Activated naive CD4-positive, alpha-beta T cell treated with anti-CD3 and anti-CD28 coated beads for 36 hours (primary cell): ENCODE measurements at places on chromosomes 2 and 18.

- DNase-seq, result no peak
Measured at GRCh38 chr2:69138247-69138772, 125.3 kb downstream of the ANTXR1 start.

DNA sequence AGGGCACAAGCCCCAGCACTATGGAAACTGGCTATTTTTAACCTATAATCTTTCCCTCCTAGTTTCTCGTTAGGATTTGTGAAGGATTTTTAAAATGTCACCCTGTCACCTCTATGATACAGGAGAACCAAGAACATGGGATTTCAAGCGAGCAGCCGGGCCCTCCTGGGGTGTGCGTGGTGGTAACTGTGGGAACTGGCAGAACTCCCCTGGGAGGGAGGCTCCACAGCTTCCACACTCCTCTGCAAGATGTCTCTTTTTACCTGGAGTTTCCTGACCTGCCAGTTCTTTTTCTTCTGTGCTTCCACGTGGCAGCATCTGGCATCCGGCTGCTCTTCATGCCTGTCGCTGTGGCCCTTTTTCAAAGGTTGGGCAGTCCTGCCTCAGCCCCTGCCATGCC lies 386.3 kb upstream of the MYT1L start:
- DNase-seq, result no peak

DNA sequence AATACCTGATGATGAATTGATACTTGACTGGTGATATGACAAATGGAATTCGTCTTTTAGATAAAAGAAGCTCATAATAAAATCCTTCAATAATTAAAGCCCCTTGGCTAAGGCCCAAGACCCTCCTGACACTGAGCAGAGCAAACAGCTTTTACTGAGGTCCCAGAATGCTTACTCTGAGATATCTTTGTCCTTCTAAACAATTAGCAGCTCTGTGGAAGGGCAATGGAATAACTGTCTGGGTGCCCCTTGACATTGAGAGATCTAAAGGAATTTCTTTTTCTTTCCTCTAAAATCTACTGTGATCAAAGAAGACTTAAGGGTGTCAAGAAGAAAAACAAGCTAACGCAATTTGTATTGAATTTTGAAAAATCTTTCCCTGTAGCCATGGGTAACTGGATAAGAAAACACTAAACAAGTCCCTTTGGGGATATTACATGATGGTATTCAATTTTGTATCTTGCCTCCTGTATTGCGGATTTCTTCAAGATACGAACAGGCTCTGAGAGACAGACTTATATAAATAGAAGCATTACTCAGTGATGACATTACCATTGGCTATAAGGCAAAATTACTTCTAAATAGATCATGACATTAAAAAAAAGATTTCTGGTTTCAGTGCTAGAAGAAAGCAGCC lies 128.8 kb downstream of the MREG start:
- no peak for DNase-seq

DNA sequence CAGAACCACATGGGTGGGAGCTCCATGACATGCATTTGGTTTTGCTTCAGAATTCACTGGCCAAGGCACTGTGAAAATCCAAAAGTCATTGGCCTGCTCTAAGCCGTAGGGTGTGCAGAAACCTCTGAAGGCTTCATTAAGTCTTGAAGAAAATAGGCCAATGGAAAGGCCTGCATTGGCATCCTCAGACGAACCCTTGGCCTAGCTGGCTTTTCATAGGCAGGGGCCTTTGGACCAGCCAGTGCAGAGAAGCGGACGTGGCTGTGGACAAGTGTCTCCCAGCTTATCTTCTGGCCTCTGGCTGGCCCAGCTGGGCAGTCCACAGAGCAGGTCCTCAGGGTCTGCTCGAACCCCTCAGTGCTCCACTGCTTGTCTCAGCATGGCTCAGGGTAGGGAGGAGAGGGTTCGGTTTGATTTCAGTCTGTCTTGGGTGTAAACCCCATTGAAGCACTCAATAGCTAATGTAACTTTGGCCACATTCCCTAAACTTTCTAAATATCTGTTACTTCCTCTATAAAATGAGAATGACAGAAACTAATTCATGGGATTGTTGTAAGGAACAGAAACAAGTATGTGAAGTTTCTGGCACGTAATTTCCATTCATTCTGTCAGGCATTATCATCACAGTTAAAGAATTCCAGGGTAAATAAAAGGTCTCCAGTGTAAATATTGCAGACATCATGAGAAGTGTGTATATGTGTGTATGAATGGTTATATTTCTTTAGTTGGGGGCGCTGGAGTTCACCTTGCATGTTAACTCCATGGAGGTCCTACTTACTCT lies 125.5 kb downstream of the TFCP2L1 start:
- no peak for DNase-seq

- no peak for DNase-seq
Measured at GRCh38 chr18:67589325-67589724, 72.8 kb upstream of the DSEL start.
